ENCODE measurements at places on chromosomes 5 and 9.
A peak's percentile ranks its signal among the peaks of the same experiment; 100 is the strongest.

DNA sequence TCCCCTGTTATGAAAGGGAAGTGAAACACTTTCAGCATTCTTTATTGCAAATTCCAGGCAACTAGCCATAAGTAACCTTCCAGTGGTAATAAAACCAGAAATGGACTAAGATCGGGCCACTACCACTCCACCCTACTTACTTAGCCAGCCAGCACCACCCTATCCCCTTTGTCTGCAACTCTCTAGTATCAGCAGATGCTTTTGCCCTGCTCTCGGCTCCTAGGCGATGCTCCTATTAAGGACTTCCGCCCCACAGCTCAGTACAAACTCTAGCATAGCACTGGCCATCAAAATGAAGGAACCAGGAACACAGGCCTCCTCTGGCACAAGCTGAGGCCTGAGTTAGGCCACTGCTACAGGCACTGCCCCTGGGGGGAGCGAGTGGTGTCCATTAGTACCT is 81.2 kb downstream of the GLDC start:
- no peak for DNase-seq

DNA sequence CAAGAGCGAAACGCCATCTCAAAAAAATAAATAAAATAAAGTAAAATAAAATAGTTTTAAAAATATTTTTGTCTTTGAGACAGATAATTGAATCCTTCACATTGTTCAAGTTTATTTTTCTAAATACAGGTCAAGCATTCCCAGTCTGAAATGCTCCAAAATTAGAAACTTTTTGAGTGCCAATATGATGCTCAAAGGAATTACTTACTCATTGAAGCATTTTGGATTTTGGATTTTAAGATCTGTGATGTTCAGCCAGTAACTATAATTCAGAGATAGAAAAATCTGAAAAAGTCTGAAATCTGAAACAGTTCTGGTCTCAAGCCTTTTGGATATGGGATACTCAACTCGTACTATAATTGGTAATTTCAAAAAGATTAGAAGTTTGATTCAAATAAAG is 39.8 kb downstream of the RBM27 start:
- DNase-seq = no peak

DNA sequence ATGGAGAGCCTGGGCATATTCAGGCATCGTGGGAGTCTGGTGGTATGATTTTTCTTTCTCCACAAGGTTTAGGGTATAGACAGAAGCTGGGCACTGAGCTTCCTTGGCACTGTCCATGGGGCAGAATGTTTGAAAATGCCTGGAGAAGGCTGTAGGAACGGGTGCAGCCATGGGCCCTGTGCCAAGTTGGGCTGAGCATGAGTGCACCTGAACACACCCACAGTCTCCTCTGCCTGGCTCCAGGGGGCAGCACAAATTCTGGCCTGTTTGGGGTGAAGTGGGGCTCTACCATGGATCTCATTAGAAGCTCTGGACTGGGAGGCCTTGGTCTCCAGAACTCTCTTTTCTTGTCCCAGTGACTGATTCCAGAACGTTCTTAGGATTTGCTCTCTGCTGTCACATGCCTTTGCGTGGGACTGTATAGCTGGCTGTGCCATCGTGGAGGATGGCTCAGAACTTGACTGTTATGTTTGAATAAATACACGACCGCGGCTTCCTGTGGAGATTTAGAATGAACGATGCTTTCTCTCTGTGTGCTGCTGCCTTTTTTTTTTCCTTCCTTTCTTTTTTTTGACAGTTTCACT is 229.8 kb downstream of the FANCC start:
- DNase-seq = no peak

DNA sequence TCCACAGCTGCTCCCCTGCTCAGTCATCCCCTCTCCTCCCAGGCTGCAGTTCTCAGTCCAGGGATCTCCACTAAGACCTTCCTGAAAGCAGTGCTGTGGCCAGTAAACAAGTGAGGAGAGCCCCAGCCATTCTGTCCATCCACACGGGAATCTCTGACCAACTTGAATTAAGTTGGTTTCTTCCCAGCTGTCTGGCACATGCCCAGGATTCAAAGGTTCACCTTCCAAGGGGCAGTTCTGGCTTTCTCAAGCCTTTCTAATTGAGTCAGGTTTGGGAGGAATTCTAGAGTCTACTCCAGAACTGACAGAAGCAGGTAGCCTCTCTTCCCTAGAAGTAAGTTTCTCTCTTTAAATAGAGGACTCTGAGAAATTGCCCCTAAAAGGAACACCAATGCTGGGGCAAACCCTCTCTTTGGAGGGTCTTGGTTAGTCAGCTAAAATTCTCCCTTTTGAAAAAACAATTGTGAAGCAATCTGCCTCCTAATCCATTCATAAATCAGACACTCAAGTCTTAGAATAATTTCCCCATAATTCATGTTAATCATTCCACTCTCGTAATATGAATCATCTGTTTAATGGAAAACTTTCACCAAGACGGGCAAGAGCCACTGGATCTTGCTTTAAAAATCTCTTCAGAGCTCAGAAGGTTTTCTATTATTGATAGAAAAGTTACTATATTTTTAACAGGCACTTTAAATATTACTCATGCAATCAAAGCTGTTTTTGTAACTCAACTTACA is 133.8 kb downstream of the SPOCK1 start:
- peak; percentile 31 for DNase-seq

DNA sequence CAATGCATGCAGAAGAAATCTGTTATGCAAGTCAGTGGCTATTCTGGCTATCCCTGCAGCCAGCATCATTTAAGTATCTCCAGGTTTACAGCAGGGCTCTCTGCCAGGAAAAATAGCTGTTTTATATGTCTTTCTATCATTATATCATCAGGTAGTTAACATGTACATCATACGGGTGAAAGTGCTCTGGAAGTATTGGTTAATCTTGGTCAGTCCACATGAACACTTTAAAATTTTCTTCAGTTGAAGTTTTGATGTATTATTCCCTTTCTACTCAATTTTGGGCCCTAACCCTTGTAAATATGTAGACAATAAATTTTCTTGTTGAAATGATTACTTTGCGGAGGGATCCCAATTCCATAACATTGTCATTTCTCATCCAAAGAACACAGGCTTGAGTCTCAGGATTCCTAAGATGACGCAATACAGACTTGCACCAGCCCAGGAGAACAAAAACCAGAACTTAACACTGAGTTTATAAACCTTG is 67.5 kb downstream of the SEMA6A start:
- no peak for DNase-seq

GRCh38 chr9:128911529-128912035 is 9.2 kb upstream of the PHYHD1 start:
- peak; percentile 97 for DNase-seq

DNA sequence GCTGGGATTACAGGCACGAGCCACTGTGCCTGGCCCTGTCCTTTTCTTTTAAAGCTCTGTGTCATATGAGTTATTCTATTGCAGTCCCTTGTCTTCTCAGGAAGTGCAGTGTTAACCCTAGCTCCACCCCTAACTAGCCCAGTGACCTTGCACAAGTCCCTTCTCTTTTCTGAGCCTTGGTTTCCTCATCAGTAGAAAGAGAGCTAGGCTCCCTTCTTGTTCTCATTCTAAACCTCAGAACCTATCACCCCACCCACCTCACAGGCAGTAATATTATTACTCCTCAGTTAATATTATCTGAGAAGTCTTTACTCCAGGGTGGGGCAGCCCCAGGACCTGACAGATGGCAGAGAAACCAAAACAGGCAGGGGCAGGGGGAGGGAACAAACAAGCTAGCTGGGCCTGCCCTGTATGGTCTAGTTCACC is 7.2 kb downstream of the CYFIP2 start:
- no peak for DNase-seq

DNA sequence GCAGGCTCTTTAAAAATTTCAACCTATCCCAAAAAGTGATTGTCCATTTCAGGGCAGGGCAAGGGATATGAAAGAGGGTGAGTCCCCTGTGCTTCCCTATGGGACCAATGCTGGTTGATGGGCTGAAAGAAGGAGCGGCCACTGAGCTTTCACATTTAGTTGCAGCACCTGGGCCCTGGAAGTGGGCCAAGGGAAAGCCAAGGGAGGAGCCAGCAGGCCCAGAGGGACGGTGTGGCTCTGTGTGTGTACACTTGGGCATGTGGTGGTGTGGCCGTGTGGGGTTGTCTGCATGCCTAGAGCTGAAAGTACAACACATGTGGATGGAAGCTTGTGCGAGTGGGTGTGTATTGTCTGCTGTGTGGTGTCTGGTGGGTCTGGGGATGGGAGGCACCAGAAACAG is 14.0 kb upstream of the PSMD5 start:
- DNase-seq = no peak

- no peak for DNase-seq
These were observed 812 bp downstream of the SREK1 start for GRCh38 chr5:66144834-66145390.

DNA sequence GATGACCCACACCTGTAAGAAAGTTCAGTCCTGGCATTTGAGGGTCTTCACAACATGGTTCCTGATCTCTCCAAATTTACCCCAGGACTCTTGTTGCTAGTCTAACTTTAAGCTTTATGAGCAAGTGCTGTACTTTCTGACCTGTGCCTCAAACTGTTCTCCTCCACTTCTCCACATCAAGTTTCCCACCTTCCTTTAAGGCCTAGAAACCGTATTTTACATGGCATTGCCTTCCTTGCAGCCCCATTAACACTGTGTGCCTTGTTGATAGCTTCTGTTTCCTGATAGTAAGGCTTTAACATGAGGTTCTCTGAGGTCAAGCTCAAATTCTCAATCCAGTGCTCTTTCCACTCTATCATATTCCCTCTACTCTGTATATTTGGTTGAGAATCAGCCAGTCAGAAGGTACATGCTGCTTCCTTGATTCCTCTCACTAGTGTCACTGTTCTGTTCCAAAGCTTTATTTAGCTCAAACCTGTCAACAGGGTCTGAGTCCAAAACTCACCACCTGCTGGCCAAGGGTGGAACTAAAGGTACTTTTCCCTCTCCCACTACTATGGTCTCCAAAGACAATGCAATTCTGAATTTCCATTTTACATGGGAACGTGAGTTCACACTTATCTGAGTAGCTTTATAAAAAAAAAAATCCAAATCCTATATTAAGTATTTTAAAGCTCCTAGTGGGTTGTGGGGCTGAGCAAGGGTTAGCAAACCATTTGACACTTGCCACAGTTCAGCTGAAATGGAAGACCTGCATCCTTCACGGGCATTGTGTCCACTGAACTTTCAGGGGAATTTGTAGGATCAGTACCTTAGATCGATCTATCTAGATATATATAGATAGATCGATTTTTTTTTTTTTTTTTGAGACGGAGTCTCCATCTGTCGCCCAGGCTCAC is 21.1 kb downstream of the VCP start:
- peak; percentile 57 for DNase-seq

- DNase-seq = no peak
These were observed 6.2 kb upstream of the CERCAM start for GRCh38 chr9:128414461-128414860.

DNA sequence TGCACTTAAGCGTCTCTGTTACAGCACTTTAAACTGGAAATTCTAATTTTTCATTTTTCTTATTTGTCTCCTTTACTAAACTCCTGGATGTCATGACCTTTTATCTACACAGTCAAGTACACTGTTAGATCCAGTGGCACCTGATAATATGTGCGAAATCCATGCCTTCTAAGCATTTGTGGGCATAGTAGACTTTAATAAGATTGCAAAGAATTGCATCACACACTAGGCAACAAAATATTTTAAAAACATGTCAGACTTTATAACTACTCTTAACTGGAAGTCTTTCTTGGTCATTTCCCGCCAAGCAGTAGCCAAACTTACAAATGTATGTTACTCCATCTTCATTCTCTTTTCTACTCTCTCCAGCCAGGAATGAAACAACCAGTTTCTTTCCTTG is 5.0 kb upstream of the SPINK1 start:
- DNase-seq = no peak

DNA sequence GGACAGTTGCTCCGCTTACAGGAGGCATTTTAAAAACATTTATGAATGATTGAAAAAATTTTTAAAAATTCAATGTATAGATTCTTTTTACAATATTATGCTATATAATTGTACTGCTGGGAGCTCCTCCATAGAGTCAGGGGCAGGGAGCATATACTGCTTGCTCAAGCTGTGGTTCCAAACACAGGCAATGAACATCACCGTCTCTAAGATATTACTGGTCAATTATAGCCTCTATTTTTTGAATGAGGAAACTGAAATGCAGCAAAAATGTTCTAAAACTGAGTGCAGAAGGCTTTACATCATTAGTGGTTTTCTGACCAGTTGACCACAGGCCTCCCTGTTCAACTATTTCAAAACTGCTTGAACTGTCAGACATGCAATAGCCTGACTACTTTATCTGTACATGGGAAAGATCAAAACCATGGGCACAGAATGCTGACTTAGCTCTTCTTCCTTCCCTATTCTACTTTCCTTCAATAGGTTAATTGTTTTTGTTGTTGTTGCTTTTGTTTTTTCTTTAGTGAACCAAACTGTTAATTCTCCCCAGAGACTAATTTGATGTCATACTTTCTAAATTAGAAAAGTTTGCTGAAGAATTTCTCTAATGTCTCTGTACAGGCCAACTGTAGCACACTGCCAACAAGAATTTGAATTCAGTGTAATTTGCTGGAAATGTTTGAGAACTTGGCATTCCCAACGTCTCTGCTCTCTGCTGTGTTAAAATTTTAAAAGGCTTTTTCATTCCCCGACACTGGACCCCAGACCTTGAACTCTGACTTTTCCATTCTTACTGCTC is 107.6 kb upstream of the MPDZ start:
- no peak for DNase-seq

DNA sequence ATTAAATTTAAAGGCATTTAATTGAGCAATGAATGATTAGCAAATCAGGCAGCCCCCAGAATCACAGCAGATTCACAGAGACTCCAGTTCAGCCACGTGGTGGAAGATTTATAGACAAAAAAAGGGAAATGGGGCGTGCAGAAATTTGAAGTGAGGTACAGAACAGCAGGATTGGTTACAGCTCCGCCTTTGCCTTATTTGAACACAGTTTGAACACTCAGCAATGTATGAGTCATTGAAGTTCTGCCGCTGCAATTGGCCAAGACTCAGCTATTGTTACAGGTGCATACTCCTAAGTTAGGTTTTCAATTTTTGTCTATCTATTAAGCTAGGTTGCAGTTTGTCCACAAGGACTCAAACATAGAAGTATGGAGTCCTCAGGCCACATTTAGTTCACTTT is 157.7 kb upstream of the SLC12A2 start:
- no peak for DNase-seq

DNA sequence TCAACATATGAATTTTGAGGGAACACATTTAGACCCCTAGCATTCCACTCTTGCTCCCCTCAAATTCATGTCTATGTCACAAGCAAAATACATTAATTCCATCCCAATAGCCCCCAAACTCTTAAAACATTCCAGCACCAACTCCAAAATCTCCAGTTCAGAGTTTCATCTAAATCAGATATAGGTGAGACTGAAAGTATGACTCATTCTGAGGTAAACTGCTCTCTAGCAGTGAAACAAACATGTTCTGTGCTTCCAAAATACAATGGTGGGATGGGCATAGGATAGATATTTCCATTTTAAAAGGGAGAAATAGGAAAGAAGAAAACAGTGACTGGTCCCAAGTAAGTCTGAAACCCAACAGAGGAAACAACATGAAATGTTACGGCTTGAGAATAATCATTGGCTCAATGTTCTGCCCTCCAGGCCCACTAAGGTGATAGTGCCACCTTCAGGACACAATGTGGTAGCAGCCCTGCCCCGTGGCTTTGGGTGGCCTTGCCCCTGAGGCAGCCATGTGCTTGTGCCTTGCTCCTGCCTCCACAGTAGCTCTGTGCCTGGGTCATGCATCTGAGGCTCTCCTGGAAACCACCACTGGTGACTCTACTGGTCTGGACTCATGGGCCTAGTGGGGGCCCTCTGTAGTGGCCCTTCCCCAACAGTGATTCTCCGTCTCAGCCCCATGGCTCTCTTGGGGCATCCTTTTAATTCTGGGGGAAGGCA is 36.4 kb upstream of the IPPK start:
- peak; percentile 38 for DNase-seq
